Common myeloid progenitor, CD34-positive (primary cell): ENCODE measurements at places on chromosomes 3 and 15.

DNA sequence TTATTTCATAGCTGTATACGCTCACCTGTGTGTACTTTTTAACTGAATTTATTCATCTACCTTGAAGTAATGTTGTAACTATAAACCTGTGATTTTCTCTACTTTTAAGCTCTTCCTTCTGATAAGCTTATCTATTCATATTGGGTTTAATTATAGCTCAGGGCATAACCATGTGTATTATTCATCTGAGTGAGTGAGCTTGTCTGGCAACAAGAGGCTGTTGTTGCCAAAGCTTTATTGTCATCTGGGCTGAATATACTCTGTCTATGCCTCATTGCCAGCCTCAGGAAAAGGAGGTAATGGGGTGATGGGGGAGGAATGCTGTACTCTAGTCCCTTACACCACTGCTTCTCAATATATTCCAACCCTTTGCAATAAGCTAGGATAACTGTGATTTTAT is 292.4 kb downstream of the UBE2E2 start:
- no peak for DNase-seq

DNA sequence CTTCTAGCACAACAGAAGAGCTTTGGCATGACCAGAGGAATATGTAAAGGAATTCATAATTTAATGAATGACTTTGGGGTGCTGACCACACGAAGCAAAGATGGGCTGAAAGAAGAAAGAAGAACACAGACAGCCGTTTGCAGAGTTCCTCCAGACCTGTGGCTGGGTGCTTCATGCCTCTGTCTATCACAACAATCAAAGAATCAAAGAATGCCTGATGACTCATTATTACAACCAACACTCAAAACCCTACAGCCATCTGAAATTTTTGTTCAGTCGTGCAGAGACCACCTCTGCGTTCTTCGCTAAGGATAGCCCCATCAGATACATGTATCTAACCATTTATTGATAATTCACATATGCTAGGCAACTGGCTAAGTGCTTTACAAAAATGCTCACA is 129.0 kb upstream of the PRICKLE2 start:
- DNase-seq: no peak

DNA sequence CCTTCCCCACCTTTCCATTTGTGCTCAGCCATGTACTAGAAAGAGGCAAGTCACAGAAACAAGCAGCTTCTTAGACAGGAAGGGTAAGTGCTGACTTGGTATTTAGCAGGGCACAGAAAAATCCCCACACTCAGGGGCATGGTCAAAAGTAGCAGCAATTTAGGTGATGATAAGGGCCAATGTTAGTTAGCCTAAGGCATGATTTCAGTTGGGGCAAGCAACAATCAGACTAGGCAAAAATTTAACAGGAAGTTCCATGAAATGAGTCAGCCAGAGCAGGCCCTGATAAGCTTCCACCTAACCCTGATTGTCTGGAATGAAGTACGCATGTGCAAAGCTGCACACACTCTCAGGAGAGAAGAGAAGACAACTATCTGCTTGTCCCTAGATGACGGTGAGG is 423.4 kb upstream of the UBE2E2 start:
- DNase-seq: no peak

DNA sequence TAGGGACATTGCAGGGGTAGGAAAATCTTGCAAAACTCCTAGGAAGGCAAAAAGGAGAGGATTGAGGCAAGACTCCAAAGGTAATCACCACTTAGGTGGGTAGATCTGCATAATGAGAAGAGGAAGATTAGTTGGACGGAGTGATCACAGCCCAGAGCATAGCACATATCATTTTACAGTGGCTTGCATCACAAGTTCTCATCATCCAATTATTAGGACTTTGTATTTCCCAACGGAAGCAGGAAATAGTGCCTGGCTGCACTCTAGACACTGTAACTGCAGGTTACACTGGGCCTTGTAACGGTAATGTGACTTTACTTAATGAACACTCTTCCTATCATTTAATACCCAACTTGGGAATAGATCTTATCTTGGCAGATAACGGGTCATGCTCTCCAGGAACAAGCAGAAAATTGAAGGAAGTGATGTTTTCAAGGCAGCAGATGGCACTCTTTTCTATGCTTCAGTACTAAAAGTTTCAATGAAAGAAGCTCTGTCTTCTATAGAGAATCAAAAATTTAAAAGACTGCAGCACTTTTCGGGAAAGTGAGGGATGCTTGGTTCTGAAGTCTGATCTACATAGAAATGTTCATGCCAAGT is 101.9 kb upstream of the KCNMB2 start:
- no peak for DNase-seq

DNA sequence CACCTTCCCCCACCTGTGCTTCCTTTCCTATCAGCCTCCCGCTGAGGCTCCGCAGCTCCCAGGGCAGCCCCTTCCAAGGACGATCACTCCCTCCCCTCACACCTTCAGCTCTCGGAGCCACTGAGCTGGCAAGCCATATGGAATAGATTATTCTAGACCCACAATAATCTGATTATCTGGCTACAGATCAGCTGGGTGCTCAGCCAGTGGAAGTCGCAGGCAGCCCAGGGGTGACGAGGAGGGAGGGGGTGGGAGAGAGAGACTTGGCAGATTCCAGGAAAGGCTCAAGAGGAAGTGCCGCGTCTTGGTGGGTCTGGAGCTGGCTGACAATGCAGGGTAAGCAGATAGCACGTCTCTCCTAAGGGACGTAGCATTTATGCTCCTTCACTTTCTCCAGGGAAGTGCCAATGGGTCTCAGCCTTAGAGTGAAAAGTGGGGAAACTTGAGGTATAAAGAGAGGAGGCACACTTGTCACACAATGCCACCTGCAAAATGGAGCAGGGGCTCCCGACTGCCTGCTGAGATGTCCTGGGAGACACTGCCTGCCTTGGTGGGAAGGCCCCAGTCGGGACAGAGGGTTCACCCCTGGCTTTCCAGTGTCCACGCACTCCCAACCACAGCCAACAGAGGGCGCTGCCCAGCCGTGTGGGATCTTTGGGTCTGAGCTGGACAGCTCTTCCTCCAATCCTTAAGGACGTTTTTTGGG is 9.4 kb upstream of the MESP1 start:
- DNase-seq: peak; percentile 67

DNA sequence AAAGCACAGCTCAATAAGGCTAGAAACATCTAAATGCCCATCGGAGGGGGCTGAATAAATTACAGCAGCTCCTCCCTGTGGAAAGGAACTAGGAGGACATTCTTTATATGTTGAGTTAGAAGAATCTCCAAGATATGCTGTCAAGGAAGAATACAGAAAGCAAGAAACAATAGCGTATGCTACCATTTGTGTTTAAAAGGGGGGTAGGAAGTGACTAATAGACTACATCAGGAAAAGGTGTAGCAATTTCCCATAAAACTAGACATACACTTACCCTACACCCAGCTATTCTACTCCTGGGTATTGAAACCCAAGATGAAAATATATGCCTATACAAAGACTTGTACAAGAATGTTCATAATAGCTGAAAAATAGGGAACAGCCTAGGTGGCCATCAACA is 21.6 kb downstream of the SEC61A1 start:
- DNase-seq: no peak

GRCh38 chr3:128408693-128409623 is 57.7 kb downstream of the DNAJB8 start:
- no peak for DNase-seq

DNA sequence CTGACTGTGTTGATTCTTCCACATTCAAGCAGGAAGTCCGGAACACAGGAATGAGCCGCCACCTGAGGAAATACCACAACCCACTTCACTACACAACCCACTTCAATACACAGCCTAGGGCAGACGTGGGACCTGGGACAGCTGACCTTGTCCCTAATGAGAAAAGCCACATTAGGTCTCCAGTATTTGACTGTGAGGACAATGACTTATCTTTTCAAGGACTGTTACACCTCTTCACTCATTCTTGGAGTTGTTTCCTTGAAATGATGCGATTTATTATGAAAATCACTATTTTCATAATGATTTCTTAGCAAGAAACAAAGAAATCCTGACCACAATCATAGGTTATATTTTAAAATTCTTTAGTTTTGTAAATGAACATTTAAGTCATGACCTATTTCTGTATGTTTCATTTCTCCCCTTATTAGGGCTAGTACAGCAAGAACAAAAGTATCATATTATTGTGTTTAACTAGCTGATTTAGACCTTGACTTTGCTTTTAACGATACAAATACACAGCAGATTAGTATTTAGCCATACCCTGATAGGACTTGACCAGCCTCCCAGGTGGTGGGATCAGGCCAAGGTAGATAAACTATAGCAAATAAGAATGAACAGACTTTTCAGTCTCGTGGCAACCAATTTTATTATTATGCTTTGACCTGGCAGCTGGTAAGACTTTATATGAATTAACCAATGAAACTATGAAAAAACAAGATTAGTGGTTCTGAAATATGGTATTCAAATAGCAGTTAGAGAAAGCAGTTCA is 6.0 kb downstream of the RAB27A start:
- no peak for DNase-seq

GRCh38 chr3:126891791-126892190 is 91.1 kb upstream of the PLXNA1 start:
- no peak for DNase-seq

GRCh38 chr3:168865022-168865551 is 769.4 kb upstream of the GOLIM4 start:
- DNase-seq: peak; percentile 56

DNA sequence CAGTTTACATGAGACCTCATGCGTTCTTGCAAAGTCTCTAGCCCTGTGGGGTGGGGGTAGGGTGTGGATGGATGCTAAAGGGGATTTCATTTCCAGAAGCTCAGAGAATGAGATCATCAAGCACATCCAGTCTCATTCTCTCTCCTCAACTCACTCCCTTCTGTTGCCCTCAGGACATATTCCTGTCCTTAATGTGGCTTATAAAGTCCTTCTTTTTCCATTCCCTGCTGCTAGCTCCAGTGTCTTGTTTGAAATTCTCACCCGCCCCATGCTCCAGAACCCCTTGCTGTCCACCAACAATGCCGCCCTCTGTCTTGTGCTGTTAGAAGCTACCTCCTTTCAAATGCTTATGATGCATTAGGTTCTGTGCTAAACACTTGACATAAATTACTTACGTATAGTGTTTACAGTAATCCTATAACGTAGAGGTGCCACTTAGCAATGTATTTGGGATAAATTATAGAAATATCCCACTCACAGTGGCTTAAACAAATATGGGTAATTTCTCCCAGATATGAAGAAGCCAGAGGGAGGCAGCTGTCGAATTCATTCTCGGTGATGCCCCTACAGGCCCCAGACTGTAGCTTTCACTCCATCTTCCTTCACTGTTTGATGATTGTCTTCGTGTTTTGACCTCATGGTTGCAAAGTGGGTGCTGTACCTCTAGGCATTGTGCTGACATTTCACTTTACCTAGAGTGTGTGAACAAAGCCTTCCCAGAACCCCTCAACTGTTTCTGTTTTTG is 273.1 kb upstream of the TBL1XR1 start:
- no peak for DNase-seq

GRCh38 chr3:98361289-98361688 is 7.6 kb downstream of the OR5K4 start:
- DNase-seq: no peak

GRCh38 chr15:82595766-82596165 is 51.4 kb downstream of the CPEB1 start:
- no peak for DNase-seq

DNA sequence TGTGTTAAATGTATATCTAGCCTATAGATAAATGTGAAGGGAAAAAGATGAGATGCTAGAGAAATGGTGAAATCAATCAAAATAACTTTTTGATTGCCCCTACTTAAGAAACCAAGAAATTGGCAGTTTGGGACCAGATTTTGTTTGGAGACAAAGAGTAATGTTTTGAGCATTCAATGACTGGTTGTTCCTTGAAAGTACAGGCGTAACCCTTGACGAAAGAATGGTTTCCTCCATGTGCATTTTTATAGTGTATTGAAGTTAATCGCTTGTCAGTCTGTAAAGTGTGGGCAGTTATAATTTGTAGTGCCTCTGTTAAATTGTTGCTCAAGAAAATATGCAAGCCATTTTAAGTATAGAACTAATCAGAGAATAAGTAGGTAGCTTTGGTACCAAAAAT is 1.2 kb downstream of the KIF23 start:
- no peak for DNase-seq
